ENCODE measurements at places on chromosomes 1 and 21. TPM values are rescaled to one million over a fixed set of nuclear protein-coding genes. Genes with fewer than 3 reads are reported as not detected.

The FMO1 gene
- total RNA-seq, result not detected

The ACTL8 gene
- total RNA-seq, result not detected

The INSRR gene
- not detected for total RNA-seq

The TACSTD2 gene
- 0.18 TPM for total RNA-seq

The SAMD11 gene
- total RNA-seq, result not detected

The OR2M5 gene
- total RNA-seq, result not detected

The VCAM1 gene
- total RNA-seq, result 11.7 TPM

The S100A9 gene
- 0.18 TPM for total RNA-seq

The PIGV gene
- total RNA-seq, result 5.2 TPM

The ANGPTL1 gene
- under 0.01 TPM for total RNA-seq

The TMEM52 gene
- 0.09 TPM for total RNA-seq

The BTBD19 gene
- total RNA-seq, result 13.2 TPM

The CLCA1 gene
- total RNA-seq, result not detected

The WARS2 gene
- total RNA-seq, result 12.8 TPM

The CD52 gene
- total RNA-seq, result not detected

The C1QB gene
- total RNA-seq, result not detected

The NOS1AP gene
- 0.66 TPM for total RNA-seq

The OLIG2 gene
- not detected for total RNA-seq

The TNFRSF18 gene
- not detected for total RNA-seq

The SLC2A5 gene
- total RNA-seq, result under 0.01 TPM

The DFFA gene
- total RNA-seq, result 69.6 TPM

The BMP8B gene
- total RNA-seq, result 0.19 TPM

The CCDC181 gene
- 0.09 TPM for total RNA-seq

The FAM110D gene
- 2.5 TPM for total RNA-seq

The SPRR4 gene
- total RNA-seq, result not detected

The NBPF15 gene
- 30.2 TPM for total RNA-seq
